DMS53 (cell line): ENCODE measurements at places on chromosomes 5 and 9.
A peak's percentile ranks its signal among the peaks of the same experiment; 100 is the strongest.

GRCh38 chr9:107214915-107215314 is 68.2 kb upstream of the RAD23B start:
- DNase-seq: no peak

DNA sequence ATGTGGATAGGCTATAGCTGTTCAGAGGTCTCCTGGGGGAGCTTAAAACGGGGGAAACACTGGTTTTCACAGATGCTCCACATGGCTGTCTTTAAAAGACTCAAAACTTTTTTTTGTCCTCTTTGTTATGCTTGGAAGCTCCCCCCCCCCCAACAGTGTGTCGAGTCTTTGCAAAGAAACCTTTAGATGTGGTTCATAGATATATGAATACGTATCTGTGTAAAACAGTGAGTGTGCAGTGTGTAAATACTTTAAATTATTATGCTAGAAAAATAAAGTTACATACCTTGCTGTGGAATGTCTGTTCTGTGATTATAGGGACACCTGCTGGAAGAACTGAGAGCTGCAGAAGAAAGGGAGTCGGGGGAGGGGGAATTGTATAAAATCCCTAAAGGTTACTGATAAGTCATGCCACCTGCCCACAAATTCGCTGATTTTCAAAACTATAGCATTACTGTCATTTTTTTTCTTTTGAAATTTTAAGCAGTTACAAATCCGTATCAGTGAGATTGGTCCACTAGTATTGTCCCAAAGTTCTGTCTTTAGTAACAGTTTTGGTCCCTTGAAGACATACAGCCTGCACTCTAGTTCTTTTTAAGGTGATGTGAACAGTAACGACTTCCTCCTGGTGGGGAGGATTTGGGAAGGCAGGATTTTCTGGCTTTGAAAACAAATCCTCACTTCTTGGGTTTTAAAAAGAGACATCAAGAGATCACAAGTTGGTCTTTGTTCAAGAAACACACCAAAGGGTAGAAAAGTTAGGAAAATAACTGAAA is 22.9 kb downstream of the RGMB start:
- peak; percentile 72 for DNase-seq

- peak; percentile 64 for DNase-seq
Observed at GRCh38 chr9:76716085-76716672, 48.1 kb upstream of the PCA3 start.

GRCh38 chr5:1901983-1902382 is 19.3 kb upstream of the IRX4 start:
- DNase-seq: no peak

- DNase-seq: peak; percentile 87
Observed at GRCh38 chr9:127915801-127916719, 781 bp downstream of the ST6GALNAC4 start.

DNA sequence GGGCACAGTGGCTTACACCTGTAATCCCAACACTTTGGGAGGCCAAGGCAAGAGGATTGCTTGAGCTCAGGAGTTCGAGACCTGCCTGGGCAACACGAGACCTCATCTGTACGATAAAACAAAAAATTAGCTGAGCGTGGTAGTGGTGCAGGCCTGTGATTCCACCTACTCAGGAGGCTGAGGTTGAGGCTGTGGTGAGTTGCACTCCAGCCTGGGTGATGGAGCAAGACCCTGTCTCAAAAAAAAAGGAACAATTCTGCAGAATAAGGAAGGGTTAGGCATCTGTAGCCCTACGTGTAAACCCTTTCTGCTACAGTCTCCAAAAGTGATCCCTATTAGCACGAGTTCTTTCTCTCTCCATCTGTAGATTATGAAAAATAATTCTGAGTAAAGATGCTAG is 19.9 kb downstream of the CDC26 start:
- DNase-seq: no peak

GRCh38 chr9:134887686-134888602 is 7.3 kb downstream of the FCN2 start:
- no peak for DNase-seq

DNA sequence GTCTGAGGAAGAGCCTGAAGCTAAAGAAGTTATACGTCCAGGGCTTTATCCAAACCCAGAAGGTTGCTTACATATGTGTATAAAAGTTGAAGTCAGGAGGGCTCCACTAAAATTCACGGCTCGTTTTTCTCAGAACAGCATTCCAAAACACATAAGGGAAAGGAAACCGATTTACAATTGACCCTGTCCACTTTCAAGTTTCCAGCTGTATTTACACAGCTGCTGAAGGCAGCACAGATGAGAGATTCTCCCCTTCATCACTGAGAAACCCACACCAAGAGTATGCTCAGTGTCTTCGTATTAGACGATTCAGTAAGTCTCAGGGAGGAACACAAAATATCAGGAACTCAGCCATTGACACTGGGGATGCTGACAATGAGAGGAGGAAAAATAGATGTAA is 5.9 kb upstream of the NREP start:
- DNase-seq: peak; percentile 78

- DNase-seq: no peak
Observed at GRCh38 chr9:90559075-90560073, 83.2 kb downstream of the DIRAS2 start.

- DNase-seq: peak; percentile 41
Observed at GRCh38 chr5:95564450-95564849, 9.5 kb downstream of the ARSK start.

DNA sequence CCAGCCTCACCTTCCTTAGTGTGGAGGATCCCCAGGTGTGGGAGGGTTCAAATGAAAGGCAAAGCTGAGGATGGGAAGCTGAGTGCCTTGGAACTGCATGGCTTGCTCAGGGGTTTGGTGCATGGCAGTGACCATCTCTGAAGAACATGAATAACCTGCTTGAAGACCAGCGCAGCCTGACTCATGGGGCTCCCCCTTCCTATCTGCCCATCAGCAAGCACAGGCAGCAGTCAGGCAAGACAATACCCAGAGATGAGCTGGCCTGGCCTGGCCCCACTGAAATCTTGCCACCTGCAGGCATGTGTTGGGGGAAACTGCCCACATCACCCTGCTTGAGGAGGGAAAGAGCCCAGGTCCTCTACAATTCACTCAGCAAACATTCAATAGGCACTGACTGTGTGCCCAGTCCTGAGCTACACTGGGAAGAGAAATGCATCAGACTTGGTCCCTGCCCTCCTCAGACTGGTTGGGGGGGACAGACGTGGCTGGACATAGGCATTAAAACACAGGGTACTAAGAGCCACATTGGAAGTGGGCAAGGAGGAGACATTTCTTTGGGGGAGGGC is 105.0 kb upstream of the ALDH1B1 start:
- no peak for DNase-seq

DNA sequence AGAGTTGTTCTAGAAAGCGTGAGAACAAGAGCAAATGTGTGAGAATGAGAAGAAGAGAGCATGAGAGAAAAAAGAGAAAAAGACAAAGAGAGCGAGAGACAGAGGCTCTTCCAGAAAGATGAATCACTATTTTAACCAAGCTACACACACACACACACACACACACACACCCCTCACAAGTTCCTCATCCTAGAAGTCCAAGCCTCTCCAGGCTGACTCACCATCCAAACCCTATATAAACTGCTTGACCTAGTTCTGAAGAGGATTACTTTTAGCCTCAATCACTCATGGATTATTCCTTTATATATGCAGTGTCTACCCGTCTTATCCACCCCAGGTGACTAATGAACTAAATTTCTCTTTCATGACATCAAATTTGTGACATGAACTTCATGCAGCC is 37.6 kb downstream of the C9orf57 start:
- DNase-seq: peak; percentile 88

DNA sequence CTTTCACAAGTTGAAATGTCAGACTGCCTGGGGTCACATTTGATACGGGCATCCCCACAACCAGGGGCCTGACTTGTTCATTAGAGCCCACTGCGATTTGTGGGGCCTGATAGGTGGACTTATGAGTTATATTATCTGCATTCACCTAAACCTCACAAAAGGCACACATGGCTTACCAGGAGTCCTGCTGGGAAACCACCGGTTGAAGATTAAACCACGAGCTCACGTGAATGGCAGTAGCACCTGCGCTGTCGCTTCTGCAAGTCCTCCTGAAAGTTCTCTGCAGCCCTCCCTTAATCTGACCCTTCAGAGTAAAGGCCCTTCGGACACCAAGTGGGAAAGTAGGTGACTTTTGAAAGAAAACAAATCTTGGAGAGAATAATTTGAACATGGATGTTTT is 68.9 kb downstream of the PPIC start:
- DNase-seq: peak; percentile 58

- no peak for DNase-seq
Observed at GRCh38 chr9:76018761-76019160, 128.3 kb downstream of the PCSK5 start.

- no peak for DNase-seq
Observed at GRCh38 chr5:10546186-10546585, 17.7 kb upstream of the ANKRD33B start.

DNA sequence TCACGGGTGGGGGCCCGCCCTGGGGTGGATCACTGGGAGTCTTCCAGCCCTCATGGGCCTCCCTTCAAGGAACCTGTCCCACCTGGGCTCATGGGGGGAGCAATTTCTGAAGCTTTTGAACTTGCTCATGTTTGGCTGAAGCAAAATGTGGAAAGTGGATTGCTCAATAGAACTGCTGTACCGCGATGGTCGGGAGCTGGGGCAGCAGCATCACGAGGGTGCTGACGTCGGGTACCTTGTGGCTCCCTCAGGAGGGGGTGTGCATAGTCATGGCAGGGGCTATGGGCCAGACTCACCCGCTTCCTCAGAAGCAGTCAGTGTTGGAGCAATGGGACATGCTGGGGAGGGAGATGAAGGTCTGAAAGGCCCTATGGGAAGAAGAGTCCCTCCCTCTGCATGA is 57.9 kb downstream of the PRRT1B start:
- DNase-seq: no peak

- no peak for DNase-seq
Observed at GRCh38 chr9:89596937-89597555, 7.8 kb upstream of the GADD45G start.

GRCh38 chr5:120655828-120656435 is 191.8 kb downstream of the PRR16 start:
- DNase-seq: peak; percentile 78

DNA sequence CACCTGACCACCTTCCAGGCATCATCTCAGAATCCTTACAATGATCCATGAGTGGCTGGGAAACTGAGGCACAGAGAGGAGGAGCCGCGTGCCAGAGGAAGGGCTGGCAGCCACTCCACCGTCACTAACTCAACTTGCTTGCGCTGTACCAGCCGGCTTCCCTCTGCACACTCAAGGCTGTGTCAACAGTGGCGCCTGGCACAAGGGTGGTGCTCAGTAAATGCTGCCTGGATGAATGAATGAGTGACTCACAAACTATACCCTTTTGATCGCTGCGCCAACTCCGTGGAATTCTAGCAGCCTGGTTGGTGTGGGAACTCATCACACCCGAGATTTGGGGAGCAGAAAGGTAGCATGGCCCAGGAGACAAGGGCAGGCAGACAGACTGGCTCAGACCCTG is 21.9 kb downstream of the PRRX2 start:
- peak; percentile 54 for DNase-seq

DNA sequence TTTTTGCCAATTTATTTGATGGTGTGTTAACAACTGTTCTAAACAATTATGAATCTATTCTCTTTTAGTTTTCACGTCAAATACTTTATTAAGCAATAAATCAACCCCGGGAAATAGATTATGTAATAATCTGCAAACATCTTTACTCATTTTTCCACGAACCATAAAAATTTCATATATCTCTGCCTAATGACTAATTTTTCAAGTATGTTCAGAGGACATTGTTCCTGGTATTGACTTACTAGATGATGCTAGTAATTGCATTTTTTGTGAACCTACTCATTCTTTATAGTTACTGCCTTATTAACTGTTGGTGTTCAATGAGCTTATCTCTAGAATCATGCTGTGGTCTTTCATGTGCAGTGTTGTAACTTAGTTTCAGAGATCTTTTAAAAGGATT is 41.0 kb upstream of the FBN2 start:
- no peak for DNase-seq

DNA sequence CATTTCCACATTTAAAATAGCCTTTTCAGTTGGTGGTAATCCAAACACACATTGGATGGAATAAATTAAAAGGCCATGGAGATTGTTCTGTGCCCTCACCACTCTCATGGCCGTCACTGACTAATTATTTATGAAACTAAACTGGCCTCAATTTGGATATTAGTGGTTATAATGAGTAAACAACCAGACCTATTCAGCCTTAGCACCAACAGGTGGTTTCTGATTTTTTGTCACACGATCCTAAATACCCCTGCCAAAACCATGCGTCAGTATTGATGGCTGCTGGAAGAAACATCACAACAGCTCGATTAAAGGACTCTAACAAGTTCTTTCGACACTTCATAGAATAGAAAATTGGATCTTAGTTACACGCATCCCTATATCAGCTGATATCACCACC is 276.0 kb upstream of the DAP start:
- DNase-seq: no peak

DNA sequence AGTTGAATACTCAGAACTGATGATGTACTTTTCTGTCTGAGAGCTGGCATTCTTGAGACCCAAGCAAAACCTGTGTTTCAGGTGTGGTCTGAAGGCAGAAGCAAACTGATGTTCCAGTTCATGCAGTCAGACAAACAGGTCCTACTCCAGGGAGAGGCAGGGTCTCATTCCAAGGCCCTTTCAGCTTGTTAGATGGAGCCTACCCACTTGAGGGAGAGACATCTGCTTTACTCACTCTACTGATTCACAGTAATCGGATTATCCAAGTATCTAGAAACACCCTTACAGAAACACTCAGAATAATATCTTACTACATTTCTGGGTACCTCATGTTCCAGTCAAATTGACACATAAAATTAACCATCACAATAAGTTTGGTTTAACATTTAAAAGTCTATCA is 207.8 kb downstream of the KDM4C start:
- no peak for DNase-seq

GRCh38 chr5:96014395-96014794 is 52.7 kb upstream of the ELL2 start:
- peak; percentile 4 for DNase-seq

DNA sequence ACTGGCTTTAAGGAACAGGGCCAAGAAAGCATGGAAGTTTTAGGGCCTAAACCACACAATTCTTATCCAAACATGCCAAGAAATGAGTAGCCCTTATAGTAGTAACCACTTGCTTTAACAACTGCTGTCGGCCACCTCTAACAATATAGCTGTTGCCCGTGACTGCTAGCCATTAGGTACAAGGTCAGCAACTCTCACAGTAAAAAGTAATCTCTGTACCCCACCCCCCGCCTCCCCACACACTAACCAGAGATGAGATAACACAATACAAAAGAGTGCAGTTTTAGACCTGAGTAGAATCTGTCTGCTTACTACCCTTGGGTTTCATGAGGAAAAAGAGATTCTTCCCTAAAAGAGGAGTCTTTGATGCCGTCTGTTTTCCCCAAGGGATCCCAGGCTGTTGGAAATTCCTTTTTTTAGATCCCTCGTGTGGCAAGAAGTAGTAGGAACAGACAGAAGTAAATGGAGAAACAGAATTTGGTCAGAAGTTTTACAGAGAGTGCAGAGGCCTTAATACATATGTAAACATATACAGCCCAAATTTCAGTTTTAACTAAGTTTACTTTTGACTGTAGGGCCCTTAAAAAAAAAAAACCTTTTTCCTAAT is 94.3 kb downstream of the WDR41 start:
- DNase-seq: no peak

DNA sequence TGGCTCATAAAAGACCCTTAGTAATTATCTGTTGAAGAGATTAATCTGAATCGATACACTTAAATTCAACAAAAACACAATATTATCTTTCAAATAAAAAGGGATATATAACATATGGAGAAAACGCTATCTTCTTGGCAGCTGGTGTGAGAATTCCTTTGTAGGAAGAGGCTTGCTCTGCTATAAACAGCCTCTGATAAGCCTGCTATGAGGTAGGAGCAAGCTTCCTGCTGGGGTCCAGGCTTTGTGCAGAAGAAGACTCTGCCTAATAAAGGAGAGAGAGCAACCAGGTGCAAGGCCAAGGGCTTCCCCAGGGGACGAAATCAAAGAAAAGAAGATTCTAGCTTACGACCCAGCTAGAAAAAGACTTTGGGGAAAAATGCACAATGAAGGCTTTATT is 43.3 kb upstream of the SSBP2 start:
- no peak for DNase-seq
